Skin of body (tissue), 3 donors: ENCODE measurements at places on chromosomes 12 and 14. TPM values are rescaled to one million over a fixed set of nuclear protein-coding genes. Genes with fewer than 3 reads are reported as not detected.

The TSPAN19 gene
- total RNA-seq = not detected

The FLVCR2 gene
- total RNA-seq = 5.6 TPM

The LIN7A gene
- 5.9 TPM for total RNA-seq

The KRT83 gene
- 18.8 TPM for total RNA-seq

The VRTN gene
- total RNA-seq = 0.20 TPM

The MIP gene
- not detected for total RNA-seq

The LYZ gene
- total RNA-seq = 148 TPM

The MAGOHB gene
- 27.0 TPM for total RNA-seq

The ACSM4 gene
- not detected for total RNA-seq

The SLC5A8 gene
- 1.7 TPM for total RNA-seq

The RHOF gene
- total RNA-seq = 5.1 TPM

The CACNA2D4 gene
- 1.9 TPM for total RNA-seq

The TSPAN11 gene
- total RNA-seq = 10.0 TPM

The OR4E2 gene
- total RNA-seq = not detected

The KRT74 gene
- 133 TPM for total RNA-seq

The PTPN21 gene
- 13.8 TPM for total RNA-seq

The KRT72 gene
- total RNA-seq = 12.0 TPM
